ENCODE measurements at places on chromosomes 7 and 10. TPM values are rescaled to one million over a fixed set of nuclear protein-coding genes. Genes with fewer than 3 reads are reported as not detected.

The KLLN gene
- not detected for total RNA-seq

The SLC18A2 gene
- not detected for total RNA-seq

The TMEM236 gene
- total RNA-seq = not detected

The SMKR1 gene
- not detected for total RNA-seq

DNA sequence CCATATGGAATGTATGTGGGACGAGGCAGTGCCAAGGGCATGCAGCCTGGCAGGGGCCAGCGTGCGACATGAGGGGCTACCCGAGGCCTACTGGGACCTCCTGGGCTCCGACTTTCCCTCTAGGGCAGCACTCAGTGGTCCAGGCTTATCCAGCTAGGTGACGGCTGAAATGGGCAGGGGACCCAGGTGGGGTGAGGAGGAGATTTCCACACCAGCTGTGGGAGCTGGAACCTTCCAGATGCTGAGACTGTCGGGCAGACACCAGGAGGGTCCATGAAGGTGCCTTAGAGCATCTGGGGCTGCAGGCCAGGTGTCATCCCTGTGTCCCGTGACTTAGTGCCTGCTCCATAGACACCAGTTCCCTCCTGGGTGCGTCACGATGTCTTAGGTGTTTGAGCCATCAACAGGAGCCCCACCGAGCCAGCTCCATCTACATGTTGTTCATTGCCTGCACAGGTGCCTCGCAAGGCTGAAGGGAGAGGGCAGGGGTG is 13.4 kb downstream of the ZNF316 start:
- DNase-seq = no peak

DNA sequence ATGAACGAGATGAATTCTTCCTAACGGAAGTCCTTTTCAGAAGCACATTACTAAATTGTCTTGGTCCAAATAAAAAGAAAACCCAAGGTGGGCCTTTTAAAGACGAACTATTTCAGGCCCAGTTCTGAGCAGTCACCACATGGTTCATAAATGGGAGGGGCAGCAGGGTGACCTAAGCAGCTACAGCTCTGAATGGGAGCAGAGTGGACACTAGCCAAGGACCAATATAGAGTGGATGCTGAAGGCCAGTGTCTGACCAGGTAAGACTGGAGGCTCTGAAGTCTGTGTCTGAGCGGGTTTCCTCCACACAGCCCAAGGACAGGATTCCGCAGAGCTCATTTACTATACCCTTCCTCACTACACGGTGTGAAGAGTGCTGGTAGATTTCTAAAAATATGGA is 159.1 kb downstream of the TMEM26 start:
- no peak for DNase-seq

DNA sequence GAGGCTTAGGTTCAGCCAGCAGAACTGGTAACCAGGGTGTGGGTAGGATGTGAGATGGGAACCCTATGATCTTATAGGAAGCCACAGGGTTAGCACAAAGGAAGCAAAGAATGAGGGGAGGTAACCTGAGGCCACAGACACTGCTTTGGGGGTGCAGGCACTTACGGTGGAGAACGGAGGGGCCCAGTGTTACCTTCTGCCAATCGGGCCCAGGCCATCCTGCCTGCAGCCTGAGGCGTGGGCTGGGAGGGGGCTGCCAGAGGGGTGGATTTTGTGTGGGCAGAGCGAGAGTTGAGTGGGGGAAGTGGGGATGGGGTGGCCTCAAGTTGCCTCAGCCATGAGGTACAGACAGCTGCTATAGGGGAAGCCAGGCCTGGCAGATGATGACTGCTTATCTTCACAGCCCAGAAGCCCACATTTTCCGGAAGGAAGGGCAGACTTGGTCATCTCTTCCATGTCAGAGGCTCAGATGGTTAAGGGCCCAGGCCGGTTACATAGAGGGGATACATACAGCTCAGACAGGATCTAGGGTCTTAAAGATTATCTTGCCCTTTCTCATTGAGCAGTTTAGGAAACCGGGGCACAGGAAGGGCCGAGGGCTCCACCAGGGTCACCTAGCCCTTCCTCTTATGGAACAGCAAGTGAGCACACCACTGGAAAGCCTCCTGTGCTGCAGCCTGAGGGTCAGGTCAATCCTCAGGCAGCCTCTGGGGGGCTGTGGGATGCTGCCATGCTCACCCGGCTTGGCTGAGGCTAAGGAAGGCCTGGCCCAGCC is 24.4 kb upstream of the VSIR start:
- DNase-seq = no peak

GRCh38 chr7:37410305-37411229 is 38.1 kb downstream of the ELMO1 start:
- DNase-seq = no peak

DNA sequence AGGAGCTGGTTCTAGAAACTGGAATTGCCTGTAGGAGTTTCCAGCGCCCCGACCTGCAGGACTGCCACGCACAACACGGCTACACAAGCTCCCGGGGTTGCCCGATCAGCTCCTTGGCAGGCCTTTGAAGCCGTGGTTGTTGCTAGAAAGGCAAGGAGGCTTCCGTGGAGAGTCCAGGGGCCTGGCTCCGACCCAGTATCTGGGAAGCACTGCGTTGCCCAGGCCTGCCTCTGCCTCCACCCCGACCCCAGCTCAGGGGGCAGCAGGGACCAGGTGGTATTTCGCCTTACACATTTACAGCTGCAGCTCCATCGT is 54.4 kb downstream of the PROSER2 start:
- no peak for DNase-seq

- no peak for DNase-seq
Observed at GRCh38 chr7:157297185-157297584, 39.6 kb upstream of the DNAJB6 start.

GRCh38 chr7:96120445-96121225 is 201.3 kb downstream of the SLC25A13 start:
- DNase-seq = no peak

DNA sequence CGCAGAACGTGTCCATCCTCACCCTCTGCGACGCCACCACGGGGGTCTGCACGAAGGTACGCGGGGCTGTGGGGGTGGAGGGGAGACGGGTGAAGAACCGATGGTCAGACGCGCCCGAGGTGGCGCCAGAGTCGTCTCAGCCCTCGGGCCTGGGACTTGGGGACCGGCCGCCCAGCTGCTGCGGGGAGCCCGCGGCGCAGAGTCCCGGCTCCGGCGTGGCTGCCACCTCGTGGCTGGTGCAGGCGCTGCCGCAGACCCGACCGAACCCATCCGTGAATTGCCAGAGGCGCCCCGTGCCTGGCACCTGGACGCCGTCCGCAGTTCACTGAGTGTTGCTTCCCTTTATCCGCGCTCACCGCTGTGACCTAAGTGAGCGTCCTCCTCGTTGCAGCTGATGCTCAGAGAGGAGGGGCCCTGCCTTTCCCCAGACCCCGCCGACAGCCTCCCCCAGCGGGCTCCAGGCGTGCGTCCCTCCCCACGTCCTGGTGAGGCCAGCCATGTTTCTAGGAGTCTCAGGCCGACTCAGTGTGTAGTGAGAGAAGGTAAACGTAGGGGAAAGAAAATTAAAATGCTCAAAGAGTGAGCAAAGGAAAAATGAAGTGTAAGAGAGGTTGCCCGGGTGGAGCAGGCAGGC is 208.7 kb downstream of the PAXIP1 start:
- no peak for DNase-seq

DNA sequence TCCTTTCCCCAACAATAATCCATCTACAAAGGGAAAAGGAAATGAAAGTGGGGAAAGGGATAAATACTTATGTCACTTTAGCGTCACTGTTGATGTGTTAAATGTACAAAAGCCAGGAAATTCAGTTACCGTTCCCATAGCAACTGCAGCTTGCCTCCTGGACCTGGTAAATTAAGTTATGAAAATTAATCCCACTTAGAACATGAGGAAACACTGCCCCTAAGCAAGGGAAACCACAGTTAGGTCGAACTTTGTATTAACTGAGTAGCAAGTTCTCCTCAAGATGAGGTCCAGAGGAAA is 338.2 kb upstream of the AOAH start:
- no peak for DNase-seq

DNA sequence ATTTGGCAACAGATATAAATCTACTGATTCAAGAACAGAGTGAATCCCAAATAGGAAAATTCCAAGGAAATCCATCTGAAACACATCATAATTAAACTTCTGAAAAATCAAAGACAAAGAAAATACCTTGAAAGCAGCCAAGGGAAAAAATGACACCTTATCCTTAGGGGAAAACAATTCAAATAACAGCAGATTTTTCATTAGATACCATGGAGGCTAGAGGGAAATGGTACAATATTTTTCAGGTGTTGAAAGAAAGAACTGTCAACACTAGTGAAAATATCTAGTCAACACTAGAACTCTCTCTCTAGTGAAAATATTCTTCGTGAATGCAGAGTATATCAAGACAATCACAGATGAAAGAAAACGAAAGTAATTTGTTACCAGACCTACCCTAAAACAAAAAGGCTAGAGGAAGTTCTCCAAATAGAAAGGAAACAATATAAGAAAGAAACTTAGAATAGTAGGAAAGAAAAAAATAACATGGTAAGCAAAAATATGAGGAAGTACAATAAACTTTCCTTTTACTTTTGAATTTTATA is 5.7 kb upstream of the FAM241B start:
- DNase-seq = no peak

GRCh38 chr7:15306296-15306695 is 255.5 kb downstream of the AGMO start:
- DNase-seq = no peak

GRCh38 chr10:5813091-5813340 is 218 bp downstream of the GDI2 start:
- no peak for DNase-seq
